ENCODE measurements at places on chromosomes 2 and 18.

- DNase-seq = no peak
Measured at GRCh38 chr2:234723400-234723799, 226.5 kb upstream of the ARL4C start.

GRCh38 chr2:28809927-28810326 is 707 bp upstream of the SPDYA start:
- no peak for DNase-seq

DNA sequence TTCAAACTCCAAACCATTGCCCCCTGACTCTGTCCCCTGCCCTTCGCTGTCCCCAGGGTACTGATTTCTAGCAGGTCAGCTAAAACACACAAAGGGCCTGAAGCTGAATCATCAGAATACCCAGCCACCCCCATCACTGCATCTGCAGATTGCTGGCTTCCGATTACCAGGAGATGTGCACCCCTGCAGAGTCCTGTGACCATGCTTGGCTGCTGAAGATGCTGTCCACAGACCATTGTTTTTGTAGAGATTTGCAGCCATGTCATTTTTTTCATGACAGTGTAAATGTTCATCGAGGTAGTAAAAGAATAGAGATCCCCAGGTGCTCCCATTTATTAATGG is 463.3 kb downstream of the STK39 start:
- DNase-seq = no peak

DNA sequence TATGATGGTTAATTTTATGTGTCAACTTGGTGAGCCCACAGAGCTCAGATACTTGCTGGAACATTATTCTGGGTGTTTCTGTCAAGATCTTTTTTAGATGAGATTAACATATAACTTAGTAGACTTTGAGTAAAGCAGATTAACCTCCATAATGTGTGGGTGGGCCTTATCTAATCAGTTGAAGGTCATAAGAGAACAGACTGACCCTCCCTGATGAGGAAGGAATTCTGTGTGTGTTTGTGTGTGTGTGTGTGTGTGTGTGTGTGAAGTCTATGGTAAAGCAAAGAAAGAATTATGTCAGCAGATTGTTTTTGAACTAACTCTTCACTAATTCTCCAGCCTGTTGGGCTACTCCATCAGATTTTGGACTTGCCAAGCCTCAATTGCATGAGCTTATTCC is 232.2 kb upstream of the MEX3C start:
- DNase-seq = no peak

DNA sequence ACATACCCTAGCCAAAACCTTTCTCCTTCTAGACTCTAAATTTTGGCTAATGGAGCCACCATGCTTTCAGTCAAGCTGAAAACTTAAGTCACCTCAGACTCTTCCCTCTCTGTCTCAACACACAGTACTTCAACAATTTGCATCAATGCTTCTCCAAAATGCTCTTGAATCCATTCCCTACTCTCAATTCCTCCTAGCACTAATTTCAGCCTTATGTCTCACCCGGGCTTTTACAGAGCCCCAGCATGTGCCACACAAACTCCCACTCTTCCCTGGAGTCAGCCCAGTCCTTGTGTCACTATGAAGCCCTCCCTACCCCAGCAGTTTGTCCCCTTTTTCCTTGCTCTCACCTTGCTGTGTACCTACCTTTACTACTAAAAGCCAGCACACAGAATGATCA is 38.7 kb downstream of the AAK1 start:
- no peak for DNase-seq

DNA sequence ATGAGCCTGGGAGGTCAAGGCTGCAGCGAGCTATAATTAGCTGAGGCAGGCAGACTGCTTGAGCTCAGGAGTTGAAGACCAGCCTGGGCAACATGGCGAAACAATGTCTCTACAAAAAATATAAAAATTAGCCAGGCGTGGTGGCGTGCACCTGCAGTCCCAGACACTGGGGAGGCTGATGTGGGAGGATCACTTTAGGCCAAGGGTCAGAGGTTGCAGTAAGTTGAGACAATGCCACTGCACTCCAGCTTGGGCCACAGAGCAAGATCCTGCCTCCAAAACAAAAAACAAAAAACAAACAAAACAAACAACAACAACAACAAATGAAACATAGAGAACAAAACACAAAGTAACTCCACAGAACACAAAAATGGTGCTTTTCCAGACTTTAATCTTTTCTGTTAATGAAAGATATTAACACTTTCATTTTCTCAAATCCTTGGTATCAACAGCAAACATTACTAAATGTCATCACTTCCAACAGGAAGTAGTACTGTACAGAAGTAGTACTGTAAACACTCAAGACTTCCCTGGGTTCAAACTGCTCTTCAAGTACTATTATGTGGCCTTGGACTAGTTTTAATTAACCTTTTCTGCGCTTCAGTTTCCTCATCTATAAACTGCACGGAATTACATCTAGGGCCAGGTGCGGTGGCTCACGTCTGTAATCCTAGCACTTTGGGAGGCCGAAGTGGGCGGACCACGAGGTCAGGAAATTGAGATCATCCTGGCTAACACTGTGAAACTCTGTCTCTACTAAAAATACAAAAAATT is 27.9 kb downstream of the PUM2 start:
- no peak for DNase-seq

DNA sequence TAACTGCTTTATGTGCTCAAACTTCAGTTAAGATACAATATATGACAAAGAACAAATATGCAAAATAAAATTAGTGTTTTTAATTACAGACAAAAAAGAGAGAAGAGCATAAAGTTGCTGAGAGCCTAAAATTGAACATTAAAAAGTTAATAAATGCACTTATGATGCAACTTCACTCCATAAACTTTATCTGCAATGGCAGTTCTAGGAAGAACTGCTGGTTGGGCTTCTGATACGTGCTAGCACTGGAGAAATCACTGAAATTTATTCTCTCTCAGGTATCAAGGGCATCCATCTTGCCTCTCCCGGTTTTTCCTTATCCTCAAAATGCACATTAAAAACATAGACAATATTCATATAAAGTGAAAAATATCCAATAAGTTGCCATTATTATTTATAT is 35.7 kb downstream of the MYO3B start:
- no peak for DNase-seq

- DNase-seq = no peak
Measured at GRCh38 chr2:75545387-75545786, 15.4 kb downstream of the EVA1A start.

DNA sequence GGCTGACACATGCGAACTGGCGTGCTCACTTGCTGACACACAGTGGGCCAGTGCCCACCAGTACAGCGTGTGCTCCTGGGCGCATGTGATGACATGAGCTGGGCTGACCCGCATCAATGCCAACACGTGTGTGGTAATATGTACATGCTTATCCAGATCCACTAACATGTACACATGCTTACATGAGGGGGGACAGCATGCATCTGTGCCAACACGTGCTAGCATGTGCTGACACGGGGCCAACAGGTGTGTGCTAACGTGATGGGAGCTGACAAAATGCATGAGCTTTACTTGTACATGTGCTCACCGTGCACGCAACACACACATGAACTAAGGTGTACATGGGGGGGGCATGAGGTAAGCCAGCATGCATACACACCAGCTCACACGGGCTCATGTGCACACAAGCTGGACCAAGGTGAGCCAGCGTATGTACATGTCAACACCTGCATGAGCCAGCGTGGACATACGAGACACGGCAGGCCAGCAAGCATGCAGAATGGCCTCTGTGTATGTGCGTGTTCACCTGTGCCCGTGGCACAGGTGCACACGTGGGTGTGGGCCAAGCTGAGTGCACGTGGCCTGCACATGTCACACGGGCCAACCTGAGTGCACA is 28.5 kb downstream of the GPC1 start:
- DNase-seq = no peak

GRCh38 chr2:170258382-170258781 is 80.4 kb downstream of the MYO3B start:
- no peak for DNase-seq

DNA sequence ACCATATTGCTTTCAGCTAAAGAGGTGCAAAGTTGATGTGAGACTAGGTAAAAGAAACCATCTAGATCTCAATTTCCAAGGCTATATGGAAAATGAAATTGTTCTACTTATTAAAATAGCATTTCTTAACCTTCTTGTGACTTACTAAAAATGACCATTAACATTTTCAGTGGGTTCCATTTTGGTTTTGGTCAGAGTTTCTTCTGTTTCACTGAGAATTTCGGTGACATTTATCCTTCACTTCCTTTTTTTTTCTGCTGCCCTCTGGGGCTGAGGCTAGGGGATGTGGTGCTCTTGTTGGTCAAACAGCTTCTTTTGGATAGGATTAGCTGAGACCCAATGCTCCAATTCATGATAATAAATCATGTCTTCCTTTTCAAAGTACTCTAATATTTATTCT is 44.3 kb upstream of the REL start:
- DNase-seq = no peak

DNA sequence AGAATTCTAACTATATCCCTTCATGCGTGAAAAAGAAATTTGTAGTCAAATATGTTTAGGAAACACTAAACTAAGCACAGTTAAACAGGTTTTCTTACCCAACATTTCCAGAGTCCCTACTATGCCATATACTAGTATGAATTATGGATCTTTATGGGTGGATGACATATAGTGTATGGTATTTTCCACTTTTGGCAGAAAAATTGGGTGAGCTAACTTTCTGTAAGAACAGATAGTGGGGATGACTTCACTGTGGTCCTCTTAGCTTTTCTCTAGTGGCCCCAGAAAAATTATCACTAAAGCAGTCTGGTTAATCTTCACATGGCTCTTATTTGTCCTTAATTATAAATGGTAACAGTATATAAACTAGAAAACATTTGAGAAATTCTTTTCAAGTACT is 240.0 kb upstream of the GULP1 start:
- DNase-seq = no peak

GRCh38 chr2:20661421-20662307 is 5.3 kb upstream of the GDF7 start:
- peak; percentile 7 for DNase-seq

GRCh38 chr2:65411056-65411795 is 21.2 kb downstream of the SPRED2 start:
- DNase-seq = no peak

- no peak for DNase-seq
Measured at GRCh38 chr2:207352978-207353671, 176.6 kb upstream of the CREB1 start.

GRCh38 chr2:133655610-133656009 is 87.3 kb upstream of the NCKAP5 start:
- no peak for DNase-seq

DNA sequence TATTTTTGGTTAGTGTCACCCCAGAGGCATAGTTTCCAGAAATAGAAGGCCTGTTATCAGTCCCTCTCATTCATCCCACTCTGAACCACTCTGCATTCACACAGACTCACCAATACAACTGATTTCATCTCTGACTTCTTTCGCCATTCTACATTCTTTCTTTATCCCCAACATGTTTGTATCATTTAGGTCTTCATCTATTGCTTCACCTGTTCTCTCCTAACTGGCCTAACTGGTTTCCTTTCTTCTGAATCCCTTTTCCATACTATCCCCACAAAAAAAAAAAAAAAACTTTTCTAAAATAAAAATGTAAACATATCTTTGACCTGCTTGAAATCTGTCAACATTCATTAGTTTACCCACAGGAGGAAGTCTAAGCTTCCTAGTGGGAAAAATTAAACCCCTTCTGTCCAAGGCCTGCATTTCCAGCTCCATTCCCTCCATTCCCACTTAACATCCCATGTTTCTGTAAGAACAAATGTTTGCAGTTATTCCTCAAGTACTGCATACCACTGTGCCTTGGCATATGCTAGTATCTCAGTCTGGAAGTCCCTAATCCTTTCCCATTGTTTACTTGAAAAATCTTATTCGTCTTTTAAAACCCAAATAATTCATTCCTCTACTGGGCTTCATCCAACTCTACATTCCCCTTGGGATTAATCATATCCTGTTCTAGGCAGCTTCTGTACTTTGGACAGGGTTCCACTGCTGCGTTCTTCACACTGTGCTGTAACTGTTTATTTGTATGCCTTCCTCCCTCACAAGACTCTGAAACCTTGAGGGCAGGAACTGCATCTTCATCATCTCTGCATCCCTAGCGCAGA is 68.5 kb downstream of the FIGN start:
- DNase-seq = no peak

DNA sequence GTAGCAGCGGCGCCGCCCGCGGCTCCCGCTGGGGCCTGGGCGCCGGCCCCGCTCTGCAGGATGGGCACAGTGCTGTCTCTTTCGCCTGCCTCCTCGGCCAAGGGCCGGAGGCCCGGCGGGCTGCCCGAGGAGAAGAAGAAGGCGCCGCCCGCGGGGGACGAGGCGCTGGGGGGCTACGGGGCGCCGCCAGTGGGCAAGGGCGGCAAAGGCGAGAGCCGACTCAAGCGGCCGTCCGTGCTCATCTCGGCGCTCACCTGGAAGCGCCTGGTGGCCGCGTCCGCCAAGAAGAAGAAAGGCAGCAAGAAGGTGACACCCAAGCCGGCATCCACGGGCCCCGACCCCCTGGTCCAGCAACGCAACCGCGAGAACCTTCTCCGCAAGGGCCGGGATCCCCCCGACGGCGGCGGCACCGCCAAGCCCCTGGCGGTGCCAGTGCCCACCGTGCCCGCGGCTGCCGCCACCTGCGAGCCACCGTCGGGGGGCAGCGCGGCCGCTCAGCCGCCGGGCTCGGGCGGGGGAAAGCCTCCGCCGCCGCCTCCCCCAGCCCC is 369 bp downstream of the CDK5R2 start:
- DNase-seq = no peak

Measured in activated naive CD4-positive, alpha-beta T cell (primary cell).